ENCODE measurements at places on chromosomes 16 and 17. TPM values are rescaled to one million over a fixed set of nuclear protein-coding genes. Genes with fewer than 3 reads are reported as not detected.

EFCAB5 gene
- total RNA-seq: not detected

MMP25 gene
- total RNA-seq: 0.99 TPM

ZACN gene
- not detected for total RNA-seq

MYL4 gene
- not detected for total RNA-seq

RBFOX1 gene
- not detected for total RNA-seq

C17orf75 gene
- 7.6 TPM for total RNA-seq

FOXN1 gene
- not detected for total RNA-seq

SPG7 gene
- 152 TPM for total RNA-seq

NCOR1 gene
- total RNA-seq: 120 TPM

DNA sequence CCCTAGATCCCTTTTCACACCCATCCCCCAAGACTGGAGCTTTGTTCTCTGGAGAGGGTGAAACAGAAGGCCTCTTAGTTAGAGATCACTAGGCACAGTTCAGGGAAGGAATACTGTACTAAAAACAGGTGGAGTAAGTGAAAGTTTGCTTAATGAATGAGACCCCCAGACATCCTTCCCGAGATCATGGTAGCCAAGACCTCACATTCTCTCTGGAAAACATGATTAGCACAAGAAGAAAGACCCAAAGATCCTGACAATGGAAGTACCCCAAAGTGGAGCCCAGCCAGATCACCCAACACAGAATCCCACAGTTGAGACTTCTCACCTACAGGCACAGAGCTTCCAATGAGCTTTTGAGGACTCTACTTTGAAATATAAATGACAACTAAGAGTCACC lies 3.4 kb upstream of the CMTM4 start:
- no peak overlapping the region for H3K27ac ChIP-seq
- H3K4me3 ChIP-seq: no peak overlapping the region
- no peaks in the 10 kb centered on the region for H3K36me3 ChIP-seq
- H3K27me3 ChIP-seq: no peaks in the 10 kb centered on the region
- peaks cover 17% of the 10 kb centered on the region for H3K4me1 ChIP-seq

DNA sequence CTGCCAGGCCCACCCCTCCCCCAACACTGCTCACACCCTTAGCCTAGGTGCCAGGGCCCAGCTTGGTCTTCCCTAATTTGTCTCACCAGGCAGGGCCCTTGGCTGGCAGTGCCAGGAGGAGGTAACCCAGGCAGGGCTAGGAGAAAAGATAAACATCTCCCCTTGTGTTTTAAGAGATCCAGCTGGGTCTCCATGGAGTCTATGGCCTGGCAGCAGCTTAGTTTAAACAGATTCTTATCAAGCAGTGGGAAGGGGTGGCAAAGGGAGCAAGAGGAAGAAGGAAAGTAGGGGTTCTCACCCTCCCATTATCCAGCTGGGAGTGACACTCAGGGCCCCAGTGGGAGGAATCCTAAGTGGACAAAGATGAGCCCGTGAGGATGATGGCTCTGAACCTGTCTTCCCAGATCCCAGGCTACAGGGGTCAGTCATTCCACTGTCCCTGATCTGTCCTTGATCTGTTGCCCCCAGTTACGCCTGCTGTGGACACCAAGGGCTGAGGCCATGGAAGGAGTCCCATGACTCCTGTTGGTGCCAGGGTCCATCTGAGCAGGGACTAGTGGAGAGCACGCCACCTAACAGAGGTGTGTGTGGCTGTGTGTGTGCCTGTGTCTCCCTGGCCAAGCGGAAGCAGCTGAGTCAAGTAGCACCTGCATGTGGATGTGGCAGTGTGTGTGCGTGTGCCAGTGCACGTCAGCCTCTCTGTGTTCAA lies 47.4 kb upstream of the MEIOC start:
- H3K36me3 ChIP-seq: no peaks in the 10 kb centered on the region
- no peaks in the 10 kb centered on the region for H3K4me1 ChIP-seq
- no peaks in the 10 kb centered on the region for H3K27me3 ChIP-seq
- no peak overlapping the region for H3K27ac ChIP-seq

DNA sequence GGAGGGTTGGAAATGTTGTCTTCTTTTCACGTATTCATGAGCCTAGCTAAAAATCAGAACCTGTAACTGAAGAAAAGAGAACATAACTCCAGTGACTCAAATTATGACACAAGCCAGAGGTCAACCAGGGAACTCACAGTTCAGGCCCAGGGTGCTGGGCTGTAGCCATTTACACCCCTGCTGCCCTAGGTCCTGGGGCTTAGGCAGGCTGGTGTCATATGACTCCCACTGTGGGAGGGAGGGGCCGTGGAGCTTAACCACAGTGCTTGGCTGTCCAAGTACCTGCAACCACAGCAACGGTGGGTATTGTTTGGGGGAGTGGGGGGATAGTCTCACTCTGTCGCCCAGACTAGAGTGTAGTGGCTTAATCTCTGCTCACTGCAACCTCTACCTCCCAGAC lies 71.1 kb upstream of the AMZ2 start:
- no peaks in the 10 kb centered on the region for H3K27me3 ChIP-seq
- H3K27ac ChIP-seq: no peak overlapping the region
- H3K4me3 ChIP-seq: no peak overlapping the region
- H3K4me1 ChIP-seq: no peaks in the 10 kb centered on the region
- no peak for DNase-seq

GRCh38 chr16:89154390-89155183 lies 17.0 kb upstream of the CDH15 start:
- no peak overlapping the region for H3K4me3 ChIP-seq
- H3K27ac ChIP-seq: no peak overlapping the region
- H3K27me3 ChIP-seq: no peaks in the 10 kb centered on the region
- H3K4me1 ChIP-seq: peaks cover 20% of the 10 kb centered on the region

- no peaks in the 10 kb centered on the region for H3K27me3 ChIP-seq
- no peaks in the 10 kb centered on the region for H3K4me1 ChIP-seq
- no peak overlapping the region for H3K27ac ChIP-seq
- H3K4me3 ChIP-seq: no peak overlapping the region
- no peaks in the 10 kb centered on the region for H3K36me3 ChIP-seq
Observed at GRCh38 chr16:61391896-61392295, 644.3 kb downstream of the CDH8 start.

GRCh38 chr17:75242461-75243042 lies 18.9 kb downstream of the GGA3 start:
- H3K4me3 ChIP-seq: no peak overlapping the region
- DNase-seq: no peak
- H3K36me3 ChIP-seq: peaks cover 12% of the 10 kb centered on the region
- no peaks in the 10 kb centered on the region for H3K27me3 ChIP-seq
- H3K4me1 ChIP-seq: no peaks in the 10 kb centered on the region

GRCh38 chr16:48277158-48277557 lies 29.8 kb upstream of the ABCC11 start:
- no peak overlapping the region for H3K4me3 ChIP-seq
- H3K27me3 ChIP-seq: no peaks in the 10 kb centered on the region
- no peaks in the 10 kb centered on the region for H3K36me3 ChIP-seq
- peaks cover 41% of the 10 kb centered on the region for H3K4me1 ChIP-seq
- DNase-seq: peak; percentile 70
- no peak overlapping the region for H3K27ac ChIP-seq

DNA sequence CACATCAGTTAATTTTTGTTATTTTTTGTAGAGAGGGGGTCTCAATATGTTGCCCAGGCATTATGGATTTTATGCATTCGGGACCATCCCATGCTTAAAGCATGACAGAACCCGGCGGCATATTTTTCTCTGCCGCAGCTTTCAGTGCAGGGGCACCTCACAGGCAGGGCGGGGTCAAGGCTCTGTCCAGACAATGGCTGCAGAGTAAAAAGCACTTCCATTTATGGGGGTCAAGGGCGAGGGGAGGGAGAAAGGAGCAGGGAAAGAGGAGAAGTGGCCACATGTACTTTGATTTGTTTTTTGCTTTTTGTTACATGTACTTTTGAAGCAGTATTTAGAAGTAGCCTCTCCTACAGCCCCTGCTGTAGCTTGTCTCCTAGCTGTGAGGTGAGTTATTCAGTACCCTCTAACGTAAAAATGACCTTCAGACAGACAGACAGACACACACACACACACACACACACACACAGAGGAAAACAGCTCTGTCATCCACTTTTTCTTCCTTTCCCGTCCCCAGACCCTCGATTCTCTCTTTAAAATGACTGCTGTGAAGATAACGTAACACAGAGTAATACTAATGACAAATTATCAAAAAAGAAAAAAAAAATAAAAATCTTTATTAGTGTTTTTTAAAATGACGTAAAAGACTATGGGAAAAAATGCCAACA lies 856 bp upstream of the SCPEP1 start:
- no peaks in the 10 kb centered on the region for H3K36me3 ChIP-seq
- peaks cover 26% of the 10 kb centered on the region for H3K4me1 ChIP-seq
- no peak overlapping the region for H3K27ac ChIP-seq
- no peaks in the 10 kb centered on the region for H3K27me3 ChIP-seq

GRCh38 chr16:30499284-30499683 lies 26.7 kb downstream of the ITGAL start:
- no peak for DNase-seq
- no peak overlapping the region for H3K4me3 ChIP-seq
- no peaks in the 10 kb centered on the region for H3K4me1 ChIP-seq
- no peaks in the 10 kb centered on the region for H3K36me3 ChIP-seq
- no peak overlapping the region for H3K27ac ChIP-seq

DNA sequence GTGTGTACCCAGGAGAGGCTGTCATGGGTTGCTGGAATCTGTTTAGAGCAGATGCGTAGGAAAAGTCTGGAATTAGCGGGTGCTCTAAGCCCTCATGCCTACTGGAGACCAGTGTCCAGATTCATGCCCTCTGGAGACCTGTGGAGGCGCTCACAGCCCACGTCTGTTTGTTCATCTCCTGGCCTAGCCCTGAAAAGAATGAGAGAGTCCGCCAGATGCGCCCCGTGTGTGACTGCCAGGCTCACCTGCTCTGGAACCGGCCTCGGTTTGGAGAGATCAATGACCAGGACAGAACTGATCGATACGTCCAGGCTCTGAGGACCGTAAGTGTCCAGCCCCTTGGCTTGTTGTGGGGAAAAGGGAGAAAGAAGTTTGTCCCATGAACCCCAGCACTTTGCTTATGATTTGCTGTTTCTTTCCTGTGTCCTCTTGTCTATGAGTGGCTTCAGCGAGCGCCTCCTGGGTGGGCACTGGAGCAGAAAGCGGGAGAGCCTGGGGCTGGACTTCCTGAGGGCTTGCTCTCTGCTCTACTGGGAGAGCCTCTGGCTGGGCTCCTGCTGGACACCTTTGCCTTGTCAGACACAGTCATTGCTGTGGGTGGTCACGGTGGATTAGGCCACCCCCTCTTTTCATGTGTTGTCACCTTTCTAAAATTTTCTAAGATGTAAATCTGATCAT lies 35.3 kb downstream of the PRMT7 start:
- no peak for DNase-seq
- no peaks in the 10 kb centered on the region for H3K27me3 ChIP-seq
- no peak overlapping the region for H3K4me3 ChIP-seq
- no peak overlapping the region for H3K27ac ChIP-seq

DNA sequence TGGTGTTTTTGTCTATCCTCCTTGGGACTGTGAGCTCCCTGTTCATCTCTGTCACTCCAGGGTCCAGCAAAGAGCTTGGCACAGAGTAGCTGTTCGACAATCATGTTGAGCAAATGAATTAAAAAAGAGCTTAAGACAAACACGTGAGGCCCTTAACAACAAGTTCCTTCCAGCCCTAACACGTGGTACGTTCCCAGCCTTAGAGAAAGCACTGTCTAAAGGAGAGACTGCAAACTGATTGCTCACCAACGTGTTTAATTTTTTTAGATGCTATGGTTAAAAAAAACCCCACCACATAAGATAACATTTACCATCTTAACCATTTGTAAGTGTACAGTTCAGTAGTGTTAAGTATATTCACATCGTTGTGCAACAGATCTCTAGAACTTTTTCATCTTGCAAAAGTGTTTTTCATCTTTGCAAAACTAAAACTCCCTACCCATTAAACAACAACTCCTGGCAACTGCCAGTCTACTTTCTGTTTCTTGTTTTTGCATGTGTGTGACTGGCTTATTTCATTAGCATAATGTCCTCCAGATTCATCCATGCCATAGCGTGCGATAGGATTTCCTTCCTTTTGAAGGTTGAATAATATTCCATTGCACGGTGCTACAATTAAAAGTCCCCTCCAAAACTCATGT lies 28.2 kb downstream of the LAT start:
- no peak overlapping the region for H3K4me3 ChIP-seq
- DNase-seq: no peak
- no peak overlapping the region for H3K27ac ChIP-seq
- no peaks in the 10 kb centered on the region for H3K27me3 ChIP-seq
- H3K36me3 ChIP-seq: no peaks in the 10 kb centered on the region

DNA sequence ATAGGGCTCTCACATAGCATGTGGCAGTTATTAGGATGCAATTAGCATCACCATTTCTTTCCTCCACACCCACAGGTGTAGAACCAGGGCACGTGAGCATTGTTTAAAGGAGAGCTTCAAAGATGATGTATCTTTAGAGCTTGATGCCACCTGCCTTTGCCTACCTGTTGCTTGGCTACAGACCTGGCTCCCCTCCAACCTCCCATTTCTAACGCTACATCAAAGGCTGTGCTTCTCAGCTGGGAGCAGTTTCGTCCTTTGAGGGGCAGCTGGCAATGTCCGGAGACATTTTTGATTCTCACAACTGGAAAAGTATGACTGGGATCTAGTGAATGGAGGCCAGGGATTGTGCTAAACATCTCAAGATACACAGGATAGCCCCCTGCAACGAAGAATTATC lies 78.5 kb upstream of the CLEC3A start:
- peak; percentile 29 for DNase-seq
- no peaks in the 10 kb centered on the region for H3K4me1 ChIP-seq
- H3K27ac ChIP-seq: no peak overlapping the region
- H3K4me3 ChIP-seq: no peak overlapping the region

- H3K4me1 ChIP-seq: no peaks in the 10 kb centered on the region
- H3K36me3 ChIP-seq: no peaks in the 10 kb centered on the region
- no peak overlapping the region for H3K4me3 ChIP-seq
- no peaks in the 10 kb centered on the region for H3K27me3 ChIP-seq
Observed at GRCh38 chr16:51542981-51543815, 392.1 kb upstream of the SALL1 start.

- H3K27me3 ChIP-seq: no peaks in the 10 kb centered on the region
- DNase-seq: no peak
- H3K36me3 ChIP-seq: no peaks in the 10 kb centered on the region
- no peak overlapping the region for H3K4me3 ChIP-seq
- H3K4me1 ChIP-seq: no peaks in the 10 kb centered on the region
Observed at GRCh38 chr17:1745513-1746020, 2.9 kb downstream of the SERPINF2 start.

GRCh38 chr16:72277749-72278148 lies 105.8 kb upstream of the PMFBP1 start:
- no peaks in the 10 kb centered on the region for H3K36me3 ChIP-seq
- H3K4me3 ChIP-seq: no peak overlapping the region
- no peak for DNase-seq
- H3K27me3 ChIP-seq: no peaks in the 10 kb centered on the region

- H3K4me3 ChIP-seq: no peak overlapping the region
- no peak for DNase-seq
- no peaks in the 10 kb centered on the region for H3K36me3 ChIP-seq
Observed at GRCh38 chr16:85222155-85222863, 110.0 kb upstream of the CIBAR2 start.

GRCh38 chr17:13598353-13599167 lies 3.2 kb downstream of the HS3ST3A1 start:
- peaks cover 21% of the 10 kb centered on the region for H3K27me3 ChIP-seq
- no peak for DNase-seq
- H3K4me3 ChIP-seq: no peak overlapping the region
- no peaks in the 10 kb centered on the region for H3K36me3 ChIP-seq
- H3K27ac ChIP-seq: no peak overlapping the region
